ENCODE measurements at places on chromosomes 16 and 17.

GRCh38 chr17:58615768-58616659 lies 75.8 kb downstream of the TEX14 start:
- no peak for DNase-seq

GRCh38 chr16:54431041-54431996 lies 144.7 kb upstream of the IRX3 start:
- DNase-seq = no peak

- no peak for DNase-seq
Observed at GRCh38 chr17:77146246-77146632, 5.5 kb downstream of the SEC14L1 start.

GRCh38 chr17:64216338-64217248 lies 46.5 kb downstream of the TEX2 start:
- DNase-seq = peak; percentile 54

DNA sequence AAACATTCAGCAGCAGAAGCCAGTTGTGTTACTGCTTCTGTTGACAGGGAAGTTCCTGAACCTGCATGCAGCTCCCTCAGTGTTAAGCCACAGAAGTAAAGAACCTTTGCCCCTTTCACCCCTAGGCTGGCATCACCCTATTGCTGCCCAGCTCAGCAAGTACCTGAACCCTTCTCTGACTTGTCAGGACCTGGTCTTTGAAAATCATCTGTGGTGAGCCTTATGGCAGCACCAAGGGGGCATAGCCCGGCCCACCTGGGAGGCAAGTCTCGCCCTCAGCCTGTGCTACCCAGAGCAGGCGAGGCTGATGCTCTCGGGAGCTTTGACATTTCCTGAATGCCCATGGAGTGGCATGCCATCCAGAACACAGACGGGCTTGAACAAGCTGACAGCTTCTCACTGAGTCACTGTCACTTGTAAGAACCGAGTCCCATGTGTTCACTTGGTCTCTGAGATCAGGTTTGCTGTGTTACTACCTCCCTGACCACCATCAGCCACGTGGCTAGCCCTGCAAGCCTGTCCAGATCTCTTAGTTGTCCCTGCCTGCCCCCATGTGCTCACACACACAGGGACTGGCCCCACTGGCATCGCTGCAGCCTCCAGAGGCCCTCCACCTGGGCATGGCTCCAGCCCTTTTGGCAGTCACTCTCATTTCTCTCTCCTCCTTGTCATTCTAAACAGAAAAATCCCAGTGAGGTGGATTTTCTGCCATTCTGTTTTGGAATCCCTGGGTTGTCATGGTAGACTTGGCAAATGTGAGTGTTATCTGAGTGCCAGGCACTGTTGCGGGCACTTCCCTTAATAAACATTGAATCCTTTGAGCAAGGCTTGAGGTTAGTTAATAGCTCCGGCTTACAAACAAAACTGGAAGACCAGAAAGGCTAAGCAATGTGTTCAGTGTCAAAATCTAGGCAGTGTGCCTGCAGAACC lies 2.9 kb upstream of the CARMIL2 start:
- no peak for DNase-seq

GRCh38 chr17:41153856-41154255 lies 4.2 kb upstream of the KRTAP4-5 start:
- DNase-seq = no peak

Measured in left colon (tissue), 2 donors.